ENCODE measurements at places on chromosomes 4 and X.
A peak's percentile ranks its signal among the peaks of the same experiment; 100 is the strongest.

DNA sequence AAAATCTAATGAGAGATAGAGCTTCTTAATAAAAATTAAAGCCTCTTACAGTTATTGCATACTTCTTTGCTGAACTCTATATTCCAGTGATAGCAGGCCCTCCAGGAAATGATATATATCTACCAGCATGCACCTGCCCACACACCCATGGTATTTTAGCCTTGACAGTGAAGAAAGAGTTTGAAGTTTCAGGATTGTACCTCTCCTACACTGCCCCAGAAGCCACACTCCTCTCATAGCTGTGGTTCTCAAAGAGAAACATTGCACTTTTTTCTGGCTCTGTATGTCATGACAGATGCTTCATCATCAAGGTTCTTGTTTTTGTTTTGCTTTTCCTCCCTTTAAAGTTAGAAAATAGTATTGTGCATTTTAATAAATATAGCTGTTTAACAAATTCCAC, 34.0 kb downstream of the INPP4B start:
- peak; percentile 64 for DNase-seq

DNA sequence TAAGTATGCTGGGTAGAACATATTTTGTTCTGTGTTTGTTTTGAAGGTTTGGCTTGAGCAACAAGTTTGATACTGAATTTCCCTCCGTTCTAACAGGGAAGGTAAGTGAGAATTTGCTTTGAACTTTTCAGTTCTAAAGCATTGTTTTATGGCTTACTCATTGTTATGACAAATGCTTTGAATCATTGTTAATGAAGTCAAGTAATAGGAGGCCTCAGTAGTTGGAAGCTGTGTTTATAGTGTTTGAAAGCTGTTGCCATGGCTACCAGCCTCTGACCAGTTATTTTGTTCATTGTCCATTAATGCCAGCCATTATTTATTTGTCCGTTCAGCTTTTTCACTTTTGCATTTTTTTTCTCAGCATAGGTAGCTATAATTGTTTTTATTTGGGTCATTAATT, 14.4 kb downstream of the CHIC1 start:
- peak; percentile 71 for DNase-seq

- no peak for DNase-seq
Observed at GRCh38 chr4:7276515-7276914, 84.2 kb downstream of the SORCS2 start.

DNA sequence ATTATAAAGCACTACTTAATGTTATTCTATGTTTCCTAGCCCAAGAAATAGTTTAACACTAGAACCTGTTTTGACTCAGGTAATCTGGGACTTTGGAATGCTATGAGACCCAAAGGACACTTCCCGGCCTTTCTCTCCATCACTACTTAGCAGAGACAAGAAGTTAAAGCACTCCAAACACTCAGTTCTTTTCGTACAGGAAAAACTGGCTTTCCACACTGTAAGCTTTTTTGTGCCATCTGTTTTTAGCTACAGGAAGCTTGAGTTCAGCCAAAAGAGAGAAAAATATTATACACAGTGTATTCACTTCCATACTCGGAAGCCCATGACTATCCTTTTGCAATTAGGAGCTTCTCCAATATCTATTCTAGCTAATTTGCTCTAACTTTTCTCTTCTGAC, 7.9 kb upstream of the FGF13 start:
- no peak for DNase-seq

DNA sequence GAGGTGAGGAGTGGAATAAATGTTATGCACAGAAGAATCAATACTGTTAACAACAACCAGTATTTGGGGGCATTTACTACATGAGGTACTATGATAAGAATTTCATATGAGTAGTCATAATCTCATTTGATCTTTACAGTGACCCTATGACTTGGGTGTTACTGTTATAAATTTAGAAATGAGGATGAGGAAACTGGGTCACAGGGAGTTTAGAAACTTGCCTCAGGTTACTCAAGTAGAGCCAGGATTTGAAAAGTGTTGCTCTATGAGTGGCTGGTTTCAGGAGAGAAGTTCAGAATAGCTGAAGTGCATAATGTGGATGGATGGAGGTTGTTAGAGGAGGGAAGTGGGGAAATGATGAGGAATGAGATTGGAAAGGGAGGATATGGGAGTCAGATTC, 16.6 kb upstream of the DDIT4L start:
- no peak for DNase-seq

DNA sequence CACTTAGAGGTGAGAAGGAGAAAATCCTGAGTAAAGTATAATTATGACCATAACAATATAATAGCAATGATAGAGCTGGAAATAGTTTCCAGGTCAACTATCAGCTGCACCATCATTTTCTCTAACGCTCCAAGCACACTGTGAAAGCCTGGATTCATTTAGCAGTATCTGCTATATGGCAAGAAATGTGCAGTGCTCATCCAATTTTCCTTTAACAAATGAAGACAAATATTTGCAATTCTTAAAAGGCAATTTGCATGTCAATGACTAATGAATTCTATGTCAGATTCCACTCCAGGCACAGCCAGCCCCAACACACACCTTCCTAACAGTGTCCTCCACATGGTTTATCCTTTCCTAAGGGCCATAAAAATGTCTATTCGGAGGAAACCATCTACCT, 12.7 kb downstream of the PRSS12 start:
- DNase-seq, result no peak

GRCh38 chr4:45566896-45567603, 556.8 kb downstream of the GABRG1 start:
- DNase-seq, result no peak

GRCh38 chr4:15186806-15187205, 184.5 kb downstream of the CPEB2 start:
- no peak for DNase-seq

GRCh38 chrX:153925387-153925738, 701 bp downstream of the ARHGAP4 start:
- no peak for DNase-seq

- DNase-seq, result no peak
Observed at GRCh38 chr4:83192634-83193033, 78.1 kb upstream of the PLAC8 start.

DNA sequence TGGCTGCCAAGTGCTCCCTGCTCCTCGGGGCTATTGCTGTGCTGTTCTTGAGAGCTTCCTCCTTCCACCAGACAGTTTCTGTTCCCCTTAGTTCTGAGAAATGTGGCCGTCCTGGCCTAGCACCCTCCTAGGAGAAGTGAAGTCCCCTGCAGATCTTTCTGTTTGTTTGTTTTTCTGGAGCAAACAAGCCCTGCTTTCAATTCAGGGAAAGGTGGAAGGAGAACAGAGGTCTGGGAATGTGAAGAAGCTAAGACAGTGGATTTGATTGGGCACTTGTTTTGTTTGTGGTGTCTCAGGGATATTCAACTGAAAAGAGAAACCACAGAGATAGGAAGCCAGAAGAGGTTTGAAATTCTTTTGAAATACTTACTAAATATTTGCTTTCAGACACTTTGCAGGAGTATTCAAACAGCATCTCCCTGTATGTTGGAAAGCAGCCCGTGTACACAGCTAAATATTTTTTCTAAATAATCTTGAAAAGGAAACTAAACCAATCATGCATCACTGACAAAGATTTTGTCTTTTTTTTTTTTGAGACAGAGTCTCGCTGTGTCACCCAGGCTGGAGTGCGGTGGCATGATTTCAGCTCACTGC, 36.5 kb upstream of the PPM1K start:
- DNase-seq, result peak; percentile 32

DNA sequence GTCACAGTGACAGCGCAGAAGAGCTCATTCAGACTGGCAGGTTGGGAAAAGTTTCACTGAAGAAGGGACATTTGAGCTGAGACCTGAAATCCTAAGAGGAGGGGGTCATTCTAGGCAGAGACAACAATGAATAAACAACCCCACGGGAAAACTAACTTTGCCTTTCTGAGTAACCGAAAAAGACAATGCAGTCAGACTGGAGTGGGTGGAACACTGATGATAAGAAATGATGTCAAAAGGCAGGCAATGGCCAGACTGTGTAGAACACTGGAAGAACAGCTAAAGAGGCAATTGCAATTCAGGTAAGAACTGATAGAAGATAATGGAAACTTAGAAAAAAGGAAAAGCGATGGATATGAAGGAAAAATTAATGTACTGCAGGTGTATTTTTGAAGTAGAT, 73.8 kb downstream of the CHIC2 start:
- no peak for DNase-seq

DNA sequence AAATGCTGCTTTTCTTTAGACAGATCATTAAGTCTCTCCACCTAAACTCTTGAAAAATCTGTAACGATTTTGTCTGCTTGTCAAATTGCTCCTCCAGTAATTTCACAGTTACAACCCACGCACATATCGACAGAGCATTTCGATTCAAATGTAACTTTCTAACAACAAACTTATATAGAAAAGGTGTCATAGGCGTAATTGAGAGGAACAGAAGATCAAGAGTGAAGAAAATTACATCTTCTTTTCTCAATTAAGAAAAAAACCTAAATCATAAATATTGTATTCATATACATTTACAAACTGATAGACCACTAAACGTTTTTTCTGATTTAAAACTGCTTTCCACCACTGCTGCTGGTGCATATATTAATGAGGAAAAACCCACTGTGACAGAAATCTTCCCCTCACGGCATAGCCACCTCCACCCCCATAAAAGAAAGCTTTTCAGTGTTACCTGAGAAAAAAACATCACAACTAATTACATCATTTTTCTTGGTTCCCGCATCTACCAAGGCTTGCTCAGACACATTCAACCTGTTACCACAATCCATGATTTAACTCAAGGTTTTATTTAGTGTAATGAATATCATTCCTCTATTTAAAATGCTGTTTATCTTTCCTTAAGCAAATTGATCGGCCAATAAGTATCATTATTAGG, 1.9 kb downstream of the GPM6A start:
- DNase-seq, result no peak

GRCh38 chrX:155334486-155335336, at the start of gene CLIC2:
CLIC2 (minus strand) TSS chrX:155334614; CDS start chrX:155334427, 187 bp downstream.
- peak; percentile 52 for DNase-seq

DNA sequence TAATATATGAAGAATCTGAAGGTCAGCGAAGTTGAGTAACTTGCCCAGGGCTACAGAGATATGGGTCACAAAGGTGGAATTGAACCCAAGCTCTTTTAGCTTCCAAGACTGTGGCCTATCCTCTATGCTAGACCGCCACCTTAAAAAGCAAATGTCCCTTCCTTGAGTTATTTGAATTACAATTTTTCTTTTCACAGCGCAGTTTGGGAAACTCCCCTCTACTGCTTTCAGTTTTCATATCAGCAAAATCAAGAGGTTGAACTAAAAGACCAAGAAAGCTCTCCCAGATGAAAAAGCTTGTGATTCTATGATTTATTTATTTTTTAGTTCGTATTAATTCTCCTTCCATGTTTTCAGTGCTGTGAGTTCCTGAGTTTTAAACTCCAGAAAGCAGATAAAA, 174.5 kb upstream of the C1QTNF7 start:
- DNase-seq, result no peak

DNA sequence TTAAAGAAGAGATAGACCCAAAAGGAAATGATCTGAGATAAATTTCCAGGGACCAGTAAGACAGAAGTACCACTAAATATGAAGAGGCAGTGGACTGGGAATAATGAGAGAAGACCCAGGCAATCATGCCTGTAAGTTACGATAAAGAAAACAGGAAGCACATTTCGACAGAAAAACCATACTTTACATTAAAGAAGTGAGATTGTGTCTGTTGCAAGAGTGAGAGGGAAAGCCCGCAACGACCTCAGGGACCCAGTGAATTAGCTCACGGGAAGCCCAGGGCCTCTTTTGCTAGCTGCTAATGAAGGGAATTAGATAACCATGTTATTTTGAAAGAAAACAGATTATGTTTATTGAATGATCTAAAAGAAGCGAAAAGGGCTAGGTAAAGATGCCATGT, 28.9 kb upstream of the ACSL1 start:
- no peak for DNase-seq

GRCh38 chrX:35406386-35406785, 391.8 kb upstream of the MAGEB16 start:
- no peak for DNase-seq

DNA sequence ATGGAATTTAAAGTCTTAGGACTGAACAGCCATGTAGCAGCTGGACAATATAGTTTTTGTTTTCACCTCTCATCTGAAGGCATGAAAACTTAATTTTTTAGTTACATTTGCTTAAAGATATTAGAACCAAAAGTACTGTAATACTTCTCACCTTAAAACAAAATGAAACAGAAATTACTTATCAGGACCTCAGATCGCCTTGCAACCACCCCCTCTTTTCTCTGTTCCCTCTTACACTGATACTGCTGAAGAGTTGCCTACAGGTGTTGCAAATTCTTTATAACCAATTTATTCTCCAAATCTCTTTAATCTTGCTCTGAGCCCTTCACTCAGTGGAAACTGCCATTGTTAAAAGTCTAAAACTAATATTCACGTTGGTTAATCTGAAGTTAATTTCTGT, 145.0 kb downstream of the SPCS3 start:
- no peak for DNase-seq

DNA sequence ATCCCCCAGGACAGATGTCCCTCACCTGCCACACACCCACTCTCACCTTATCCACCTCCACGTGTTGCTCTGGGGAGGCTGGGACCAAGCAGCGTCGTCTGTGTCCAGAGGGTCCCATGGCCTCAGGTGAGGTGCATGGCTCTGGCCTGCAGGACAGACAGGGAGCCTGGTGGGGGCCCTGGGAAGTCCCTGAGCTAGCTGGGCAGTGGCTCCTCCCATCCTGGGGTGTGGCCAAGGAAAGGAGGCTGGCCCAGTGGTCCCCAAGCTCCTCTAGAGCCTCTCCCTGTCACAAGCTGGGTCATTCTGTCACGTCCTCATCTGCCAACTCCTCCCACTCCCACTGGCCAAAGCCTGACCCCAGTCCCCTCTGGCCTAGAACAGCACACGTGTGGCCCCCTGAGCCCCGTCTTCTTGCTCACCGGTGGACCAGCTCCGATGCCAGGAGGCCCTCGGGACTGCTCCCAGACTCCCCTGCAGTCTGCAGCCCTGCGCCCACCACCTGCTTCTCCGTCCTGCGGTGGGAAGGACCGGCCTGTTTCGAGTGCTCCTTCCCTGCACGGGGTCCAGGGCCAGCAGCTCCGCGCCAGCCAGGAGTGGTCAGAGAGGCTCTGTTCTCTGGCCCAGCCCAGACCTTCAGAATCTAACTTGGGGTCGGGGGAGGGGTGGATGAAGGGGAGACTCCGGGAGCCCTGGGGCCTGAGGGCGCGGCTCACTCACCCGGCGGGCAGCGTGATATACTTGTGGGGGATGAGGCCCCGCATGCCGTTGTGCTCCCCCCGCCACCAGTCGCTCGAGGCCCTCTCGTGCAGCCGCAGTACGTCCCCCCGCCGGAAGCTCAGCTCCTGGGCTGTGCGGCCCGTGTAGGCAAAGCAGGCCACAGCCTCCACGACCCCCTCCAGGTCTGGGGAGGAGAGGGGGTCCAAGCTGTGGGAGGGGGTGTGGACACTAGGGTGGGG, 4.8 kb downstream of the AVPR2 start:
- DNase-seq, result no peak

DNA sequence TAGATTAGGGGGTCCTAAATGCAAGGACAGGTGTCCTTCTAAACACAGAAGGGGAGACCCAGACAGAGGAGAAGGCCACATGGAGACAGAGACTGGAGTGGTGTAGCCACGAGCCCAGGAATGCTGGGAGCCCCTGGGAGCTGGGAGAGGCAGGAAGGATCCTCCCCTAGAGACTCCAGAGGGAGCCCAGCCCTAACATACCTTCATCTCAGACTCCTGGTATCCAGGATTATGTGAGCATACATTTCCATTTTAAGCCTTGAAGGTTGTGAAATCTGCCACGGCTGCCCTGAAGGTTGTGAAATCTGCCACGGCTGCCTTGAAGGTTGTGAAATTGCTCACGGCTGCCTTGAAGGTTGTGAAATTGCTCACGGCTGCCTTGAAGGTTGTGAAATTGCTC, 148.4 kb downstream of the ASMT start:
- DNase-seq, result peak; percentile 17

GRCh38 chr4:26452565-26453531, 37.4 kb downstream of the CCKAR start:
- no peak for DNase-seq
